Fibroblast of skin of left quadriceps (primary cell): ENCODE measurements at places on chromosomes 7 and 10.

- DNase-seq: no peak
Measured at GRCh38 chr7:31549611-31550010, 35.7 kb downstream of the ITPRID1 start.

DNA sequence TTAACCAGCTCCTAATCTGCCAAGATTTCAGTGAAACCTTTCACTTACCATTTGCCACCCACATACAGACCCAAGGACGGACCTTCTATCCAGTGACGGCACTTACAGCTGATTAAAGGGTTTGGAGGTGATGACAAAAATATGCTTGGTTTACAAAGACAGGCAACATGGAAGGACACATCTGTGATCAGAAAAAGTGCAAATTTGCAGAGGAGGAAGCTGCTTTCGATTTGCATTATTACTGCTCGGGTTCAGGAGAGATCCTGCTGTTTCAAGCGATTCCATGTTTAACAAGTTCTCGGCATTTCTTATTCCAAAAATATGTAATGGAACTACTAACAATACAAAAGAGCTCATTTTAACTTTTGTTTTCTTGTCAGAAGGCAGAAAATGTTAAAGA, 109.0 kb downstream of the JAZF1 start:
- no peak for DNase-seq

- DNase-seq: no peak
Measured at GRCh38 chr7:117669818-117670217, 190.0 kb downstream of the CFTR start.

DNA sequence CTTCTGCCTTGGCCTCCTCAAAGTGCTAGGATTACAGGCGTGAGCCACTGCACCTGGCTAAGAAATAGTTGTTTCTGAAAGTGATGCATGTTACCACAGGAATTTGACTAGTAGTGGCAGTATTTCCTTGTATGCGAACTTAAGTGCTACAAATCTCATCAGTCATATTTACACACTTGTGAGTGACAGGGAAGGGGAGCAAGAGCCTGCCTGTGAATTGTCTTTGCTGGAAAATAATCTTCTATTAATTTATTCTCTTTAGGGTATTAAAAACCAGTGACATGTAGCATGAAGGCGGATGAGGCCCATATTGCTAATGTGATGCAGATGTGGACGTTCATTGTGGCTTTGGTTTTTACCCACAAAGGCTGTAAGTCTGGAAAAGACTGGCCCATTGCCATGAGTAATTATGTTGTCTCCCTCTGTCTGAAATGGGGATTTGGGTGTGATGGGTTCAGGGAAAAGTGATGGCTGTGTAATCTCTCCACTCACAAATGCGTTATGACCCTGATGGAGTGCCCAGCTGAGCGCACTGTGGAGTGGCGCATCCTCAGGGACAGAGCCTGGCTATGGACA, 97.6 kb downstream of the CCNY start:
- DNase-seq: peak; percentile 96

GRCh38 chr10:9262770-9263169, 1208.3 kb downstream of the GATA3 start:
- no peak for DNase-seq

GRCh38 chr7:46282155-46282554, 361.1 kb upstream of the IGFBP3 start:
- no peak for DNase-seq

GRCh38 chr10:43683451-43684291, 35.0 kb upstream of the ZNF32 start:
- no peak for DNase-seq

DNA sequence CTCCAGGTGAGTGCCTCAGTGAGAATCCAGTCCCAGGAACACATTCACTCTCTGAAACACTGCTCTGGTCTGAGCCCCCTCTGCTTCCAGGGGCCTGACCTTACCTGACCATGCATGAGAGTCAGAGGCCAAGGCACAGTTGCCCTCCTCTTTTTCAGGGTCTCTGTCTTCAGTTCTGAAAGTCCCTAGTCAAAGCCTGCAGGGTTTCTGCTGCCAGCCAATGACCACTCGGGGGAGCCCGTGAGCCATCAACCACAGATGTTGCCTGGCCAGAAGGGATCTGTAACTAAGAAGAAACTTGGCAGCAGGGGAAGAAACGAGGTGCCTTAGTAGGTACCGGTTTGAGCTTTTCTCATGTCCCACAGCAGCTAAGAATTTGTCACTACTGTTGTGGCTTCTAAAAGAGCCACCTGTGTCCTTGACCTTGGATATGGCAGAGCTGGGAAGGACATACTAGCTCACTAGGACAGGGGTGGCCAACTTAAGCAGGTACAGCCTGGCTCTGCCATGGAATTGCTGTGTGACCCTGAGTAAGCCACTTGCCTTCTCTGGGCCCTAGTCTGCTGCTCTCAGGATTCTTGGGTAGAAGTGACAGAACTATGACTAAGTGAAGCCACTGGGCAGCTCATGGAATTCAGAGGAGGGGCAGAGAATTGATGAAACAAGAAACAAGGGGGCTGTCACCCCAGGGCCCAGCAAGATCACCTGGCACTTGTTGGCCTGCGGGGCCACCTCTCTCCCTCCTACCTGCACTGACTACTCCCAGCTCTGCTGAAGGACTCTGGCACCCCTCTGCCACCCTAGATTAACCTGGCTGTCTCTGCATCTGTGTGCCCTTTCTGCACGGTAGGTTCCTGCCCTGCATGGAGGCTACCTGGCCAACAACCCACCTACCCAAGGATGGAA, 83.8 kb upstream of the GPR26 start:
- peak; percentile 49 for DNase-seq

DNA sequence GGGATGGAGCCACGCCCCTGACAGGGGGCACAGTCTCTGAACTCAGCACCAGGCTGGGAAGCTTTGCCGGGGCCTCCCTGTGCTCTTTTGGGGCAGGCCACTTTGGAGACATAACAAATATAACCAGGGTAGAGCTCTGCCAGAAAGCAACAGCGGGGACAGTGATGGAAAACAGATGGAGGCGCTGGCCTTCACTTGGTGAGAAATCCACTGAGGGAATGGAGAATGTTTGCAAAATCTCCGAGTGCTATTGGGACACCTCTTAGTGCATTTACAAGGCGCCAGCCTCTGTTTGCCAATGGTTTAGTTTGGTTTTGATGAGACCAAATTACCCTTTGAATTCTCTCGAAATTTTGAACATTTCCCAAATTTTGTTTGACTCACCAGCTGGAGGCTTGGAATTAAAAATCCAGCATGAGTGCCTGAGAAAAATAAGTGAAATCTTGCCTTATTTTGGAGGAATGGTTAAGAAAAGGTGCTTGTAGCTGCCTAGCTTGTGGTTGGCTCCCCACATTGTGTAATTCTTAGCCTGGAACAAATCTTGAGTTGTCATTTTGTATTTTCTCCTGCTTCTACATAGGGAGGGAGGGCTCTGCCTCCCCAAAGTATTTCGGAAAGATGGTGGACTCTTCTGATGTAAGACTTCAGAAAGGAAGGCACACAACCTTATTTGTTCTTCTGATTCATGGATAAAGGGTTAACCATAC, 980.5 kb downstream of the LRMDA start:
- no peak for DNase-seq

GRCh38 chr7:66920769-66921395, at the start of gene TMEM248:
TSS of gene TMEM248 (plus strand) at chr7:66921225. CDS start at chr7:66941866, 20,641 bp downstream.
- peak; percentile 76 for DNase-seq

GRCh38 chr10:132595854-132596253, 58.3 kb downstream of the INPP5A start:
- DNase-seq: no peak

DNA sequence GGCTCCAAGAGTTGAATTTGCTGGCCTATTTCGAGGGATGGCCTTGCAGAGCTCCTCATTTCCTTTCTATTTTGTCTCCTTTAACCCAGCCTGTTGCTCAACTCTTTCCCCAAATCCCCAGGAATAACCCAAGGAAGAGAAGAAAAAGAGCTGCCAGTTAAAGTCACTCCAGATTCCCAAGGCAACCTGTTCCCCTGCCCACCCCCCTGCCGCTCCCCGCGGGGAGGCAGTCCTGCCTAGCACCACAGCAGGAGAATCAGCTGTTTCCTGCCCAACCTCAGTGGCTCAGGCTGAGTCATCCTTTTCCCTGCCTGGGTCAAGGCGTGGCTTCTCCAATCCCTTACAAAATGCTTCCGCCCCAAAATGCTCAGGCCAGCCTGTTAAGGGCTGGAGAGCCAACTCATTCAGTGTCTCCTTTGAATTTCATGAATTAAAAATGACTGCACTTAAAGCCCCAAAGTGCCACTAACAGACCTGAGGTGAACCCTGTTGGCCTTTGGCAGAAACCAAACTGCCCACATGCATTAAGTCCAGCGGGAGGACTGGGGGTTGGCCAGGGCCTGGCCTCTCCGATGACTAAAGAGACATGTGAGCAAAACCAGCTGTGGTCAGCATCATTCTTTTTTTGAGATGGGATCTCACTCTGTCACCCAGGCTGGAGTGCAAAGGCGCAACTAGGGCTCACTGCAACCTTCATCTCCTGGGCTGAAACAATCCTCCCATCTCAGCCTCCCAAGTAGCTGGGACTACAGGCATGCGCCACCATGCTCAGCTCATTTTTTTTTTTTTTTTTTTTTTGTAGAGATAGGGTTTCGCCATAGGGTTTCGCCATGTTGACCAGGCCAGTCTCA, 83.2 kb upstream of the KIF5B start:
- peak; percentile 68 for DNase-seq

DNA sequence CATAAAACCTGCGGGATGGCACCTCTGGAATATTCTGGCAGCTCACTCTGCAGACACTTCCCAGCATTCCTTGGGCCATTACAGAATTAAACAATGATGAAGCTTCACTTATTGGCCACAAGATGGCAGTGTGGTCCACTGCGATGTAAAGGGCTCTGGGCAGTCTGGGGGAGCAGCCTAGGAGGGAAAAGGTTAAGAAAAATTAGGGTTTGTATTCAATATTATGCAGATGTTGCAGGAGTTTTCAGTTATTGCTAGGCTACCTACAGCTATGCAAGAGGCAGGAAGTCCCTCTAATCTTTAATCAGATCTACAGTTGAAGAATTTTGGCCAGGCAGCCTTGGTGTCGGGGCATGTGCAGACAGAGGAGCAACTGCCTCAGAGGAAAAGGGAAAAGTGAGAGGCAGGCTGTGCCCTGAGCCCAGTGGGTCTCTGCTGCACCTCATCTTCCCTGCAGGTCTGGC, 233.2 kb upstream of the PRSS1 start:
- peak; percentile 45 for DNase-seq

DNA sequence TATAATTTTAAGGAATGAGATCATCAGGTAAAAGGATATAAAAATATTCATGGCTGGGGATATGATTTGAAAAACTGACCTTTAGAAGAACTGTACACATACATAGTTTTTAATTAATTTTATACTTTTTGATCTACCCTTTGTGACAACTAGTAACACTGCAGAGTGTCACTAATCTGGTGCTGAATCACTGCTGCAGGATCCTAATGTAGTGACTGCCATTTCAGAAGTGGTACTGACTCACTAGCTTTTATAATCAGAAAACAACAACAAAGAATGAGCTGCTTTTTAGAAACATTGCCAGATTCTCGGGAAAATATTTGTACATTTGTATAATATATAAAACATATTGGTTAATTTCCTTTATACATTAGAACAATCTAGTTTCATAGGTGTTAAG, 110.4 kb downstream of the HIPK2 start:
- no peak for DNase-seq

- no peak for DNase-seq
Measured at GRCh38 chr7:74356589-74357315, 67.5 kb downstream of the CLIP2 start.

DNA sequence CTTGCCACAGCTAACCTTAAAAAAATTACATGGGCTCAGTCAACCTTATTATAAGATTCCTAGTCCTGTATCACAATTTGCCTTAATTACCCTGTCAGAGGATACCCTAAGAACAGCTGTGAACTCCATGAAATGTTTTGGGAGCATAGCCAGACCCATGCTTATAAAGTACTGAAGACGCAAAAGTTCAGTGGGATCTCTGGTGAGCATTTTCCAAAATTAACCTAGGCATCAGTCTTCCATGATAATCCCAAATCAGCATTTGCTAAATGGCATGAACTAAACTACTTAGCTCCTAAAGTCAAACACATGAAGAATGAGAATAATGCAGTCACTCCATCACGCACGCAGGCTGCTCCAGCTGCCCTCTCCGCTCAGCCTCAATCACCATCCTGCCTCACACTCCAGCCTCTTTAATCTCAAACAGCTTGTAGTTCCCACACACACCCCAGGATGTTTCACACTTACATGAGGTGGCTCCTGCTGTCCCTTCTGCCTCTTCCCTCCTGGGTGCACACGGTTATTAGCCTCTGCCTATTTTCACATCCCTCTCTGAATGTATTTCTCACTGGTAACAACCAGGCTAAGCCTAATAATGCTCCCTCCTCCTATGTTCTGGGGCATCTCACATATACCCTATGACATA, 15.3 kb downstream of the IGF2BP3 start:
- DNase-seq: no peak

DNA sequence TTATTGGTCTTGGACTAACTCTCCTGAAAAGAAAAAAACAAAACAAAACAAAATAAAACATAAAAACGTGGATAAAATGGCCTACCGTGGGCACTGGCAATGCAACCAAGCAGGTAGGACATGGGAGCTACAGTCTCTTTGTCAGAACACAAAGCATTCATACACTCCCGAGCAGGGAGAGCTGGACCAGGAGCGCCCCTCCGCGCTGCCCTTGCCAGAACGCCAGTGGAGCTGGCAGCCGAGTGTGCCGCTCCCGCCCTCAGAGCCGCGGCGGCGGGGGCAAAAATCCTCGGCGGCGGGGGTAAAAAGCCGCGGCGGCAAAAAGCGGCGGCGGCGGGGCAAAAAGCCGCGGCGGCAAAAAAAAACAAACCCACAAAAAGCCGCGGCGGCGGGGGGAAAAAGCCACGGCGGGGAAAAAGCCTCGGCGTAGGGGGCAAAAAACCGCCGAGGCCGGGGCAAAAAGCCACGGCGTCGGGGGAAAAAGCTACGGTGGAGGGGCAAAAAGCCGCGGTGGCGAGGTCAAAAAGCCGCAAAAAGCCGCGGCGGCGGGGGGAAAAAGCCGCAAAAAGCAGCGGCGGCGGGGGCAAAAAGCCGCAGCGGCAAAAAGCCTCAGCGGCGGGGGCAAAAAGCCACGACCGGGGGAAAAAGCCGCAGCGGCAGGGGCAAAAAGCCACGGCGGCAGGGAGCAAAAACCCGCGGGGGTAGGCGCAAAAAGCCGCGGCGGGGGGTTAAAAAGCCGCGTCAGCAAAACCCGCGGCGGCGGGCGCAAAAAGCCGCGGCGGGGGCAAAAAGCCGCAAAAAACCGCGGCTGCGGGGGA, 418.1 kb downstream of the ZNF716 start:
- no peak for DNase-seq
